ENCODE measurements at places on chromosomes 7 and 10.

DNA sequence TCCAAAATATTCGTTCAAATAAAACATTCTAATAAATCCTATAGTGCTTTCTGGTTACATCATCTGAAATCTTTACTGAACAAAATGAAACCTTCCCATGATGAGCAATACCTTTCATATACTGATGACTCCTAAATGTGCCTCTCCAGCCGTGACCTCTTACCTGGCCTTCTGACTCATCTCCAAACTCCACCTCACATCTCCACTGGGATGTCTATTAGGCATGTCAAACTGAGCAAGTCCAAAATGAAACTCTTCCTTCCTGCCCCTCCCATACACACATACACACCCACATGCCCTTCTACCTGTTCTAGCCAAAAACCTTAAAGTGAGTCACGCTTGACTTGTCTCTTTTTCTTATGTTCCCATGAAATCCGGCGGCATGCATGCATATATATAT, 22.9 kb downstream of the GSAP start:
- no peak for DNase-seq

GRCh38 chr7:80790877-80791276, 128.0 kb downstream of the SEMA3C start:
- no peak for DNase-seq

- DNase-seq: no peak
Measured at GRCh38 chr10:93181271-93182048, 107.8 kb downstream of the CYP26A1 start.

DNA sequence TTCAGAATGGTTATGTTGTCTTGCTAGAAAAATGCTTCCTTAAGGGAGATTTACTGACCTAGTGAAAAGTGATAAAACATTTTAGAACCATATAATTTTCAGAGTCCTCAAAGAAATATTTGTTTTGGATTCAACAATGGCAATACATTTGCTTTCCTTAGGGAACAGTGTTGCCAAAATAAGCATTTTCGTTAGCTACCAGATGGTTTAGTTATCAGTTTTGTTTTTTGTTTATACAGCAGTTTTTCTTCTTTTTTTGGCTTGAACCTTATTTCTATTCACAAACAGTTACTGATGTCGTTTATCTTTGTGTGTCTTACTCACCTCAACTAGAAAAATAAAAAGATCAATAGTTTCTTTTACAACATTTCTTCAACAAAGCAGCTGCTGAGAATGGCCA, 48.6 kb downstream of the EXOC4 start:
- DNase-seq: no peak

- no peak for DNase-seq
Measured at GRCh38 chr7:46175221-46175620, 254.1 kb upstream of the IGFBP3 start.

- no peak for DNase-seq
Measured at GRCh38 chr7:55306331-55306730, 58.8 kb upstream of the LANCL2 start.

DNA sequence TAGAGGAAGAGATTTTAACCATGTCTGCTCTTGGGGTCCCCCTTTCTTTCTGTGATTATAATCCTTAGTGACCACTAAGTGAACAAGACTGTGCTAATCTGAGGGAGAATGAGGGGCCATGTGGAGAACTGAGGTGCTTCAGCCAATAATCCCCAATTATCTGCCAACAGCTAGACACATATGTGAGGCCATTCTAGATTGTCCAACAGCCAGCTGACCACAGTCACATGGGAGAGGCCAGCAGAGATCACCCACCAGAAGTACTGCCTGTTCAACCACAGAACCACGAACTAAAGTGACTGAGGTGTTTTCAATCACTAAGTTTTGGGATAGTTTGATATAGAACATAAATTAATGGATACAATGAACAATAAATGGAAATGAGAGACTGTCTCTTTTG, 74.3 kb downstream of the SEMA3E start:
- DNase-seq: no peak

- DNase-seq: peak; percentile 10
Measured at GRCh38 chr7:131501422-131501821, 55.0 kb downstream of the PODXL start.

GRCh38 chr10:90858461-90858968, 676 bp upstream of the HTR7 start:
- DNase-seq: no peak

DNA sequence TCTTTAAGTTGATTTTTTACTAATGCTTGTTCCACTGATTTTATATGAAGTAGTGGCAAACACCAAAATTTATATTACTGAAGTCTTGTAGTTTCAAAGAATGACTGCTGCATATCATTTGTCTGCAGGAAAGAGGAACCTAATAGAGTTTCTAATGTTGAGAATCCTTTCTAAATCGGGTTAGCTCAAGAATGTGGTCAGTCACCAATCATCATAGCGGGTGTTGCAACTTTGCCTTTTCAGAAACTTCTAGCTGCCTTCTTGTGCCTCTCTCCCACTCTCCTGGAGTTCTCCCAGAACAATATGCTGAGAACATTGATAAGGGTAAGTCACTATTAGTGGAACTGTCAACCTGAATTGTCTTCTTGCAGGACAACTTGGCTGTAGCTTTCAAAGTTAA, 524.8 kb upstream of the SORCS1 start:
- no peak for DNase-seq

DNA sequence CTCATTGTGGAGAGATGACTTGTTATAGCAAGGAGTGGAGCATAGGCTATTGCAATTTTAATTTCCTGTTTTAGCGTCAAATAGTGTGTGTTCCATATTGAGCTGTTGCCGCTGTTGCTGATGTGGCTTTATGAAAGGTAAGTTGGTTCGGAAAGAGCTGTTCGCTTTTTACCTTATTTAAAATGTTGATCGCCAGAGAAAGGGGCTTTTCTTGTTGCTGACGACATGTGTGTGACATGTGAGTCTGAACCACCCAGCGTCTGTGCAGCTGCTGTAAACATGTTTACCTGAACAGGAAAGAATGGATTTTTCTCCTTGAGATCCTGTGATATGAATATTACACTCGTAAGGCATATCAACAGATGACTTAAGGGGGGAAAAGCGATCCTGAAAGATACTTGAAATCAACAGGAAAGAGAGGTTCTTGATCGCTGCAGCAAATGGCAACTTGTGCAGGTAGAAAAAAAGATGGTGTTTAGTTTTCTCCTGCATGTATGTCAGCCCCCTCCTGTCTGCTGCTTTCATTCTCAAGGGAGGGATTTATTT, 2.5 kb downstream of the ZEB1 start:
- no peak for DNase-seq

DNA sequence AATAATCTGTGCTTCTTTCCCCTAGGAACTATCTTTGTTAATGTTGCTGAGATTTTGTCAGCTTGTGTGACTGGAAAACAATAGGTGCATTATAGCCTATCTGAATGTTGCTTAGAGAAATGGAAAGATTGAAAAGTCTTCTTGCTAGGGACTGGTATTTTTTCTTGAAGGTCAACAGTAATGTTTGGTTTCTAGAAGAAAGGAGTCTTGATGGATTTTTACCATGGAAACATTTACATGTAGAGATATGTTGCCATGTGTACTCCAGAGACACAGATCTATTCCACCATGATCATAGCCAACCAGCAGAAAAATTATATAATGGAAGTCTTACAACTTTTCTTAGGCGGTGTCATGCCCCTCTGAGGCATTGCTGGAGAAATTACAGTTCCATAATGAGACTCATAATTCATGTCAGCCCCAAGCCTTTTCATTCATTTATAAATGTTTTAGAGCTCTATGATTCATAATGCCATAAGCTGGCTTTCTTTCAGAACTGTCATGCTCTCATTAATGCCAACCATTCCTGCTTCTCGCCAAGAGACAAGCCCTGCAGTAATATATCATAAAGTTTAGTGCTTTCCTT, 175.1 kb upstream of the PTPRZ1 start:
- no peak for DNase-seq

GRCh38 chr7:50397320-50397970, 52.7 kb downstream of the FIGNL1 start:
- DNase-seq: no peak

- no peak for DNase-seq
Measured at GRCh38 chr10:12484002-12484918, 134.9 kb downstream of the CAMK1D start.

- no peak for DNase-seq
Measured at GRCh38 chr10:49254556-49255318, 44.2 kb upstream of the C10orf71 start.

DNA sequence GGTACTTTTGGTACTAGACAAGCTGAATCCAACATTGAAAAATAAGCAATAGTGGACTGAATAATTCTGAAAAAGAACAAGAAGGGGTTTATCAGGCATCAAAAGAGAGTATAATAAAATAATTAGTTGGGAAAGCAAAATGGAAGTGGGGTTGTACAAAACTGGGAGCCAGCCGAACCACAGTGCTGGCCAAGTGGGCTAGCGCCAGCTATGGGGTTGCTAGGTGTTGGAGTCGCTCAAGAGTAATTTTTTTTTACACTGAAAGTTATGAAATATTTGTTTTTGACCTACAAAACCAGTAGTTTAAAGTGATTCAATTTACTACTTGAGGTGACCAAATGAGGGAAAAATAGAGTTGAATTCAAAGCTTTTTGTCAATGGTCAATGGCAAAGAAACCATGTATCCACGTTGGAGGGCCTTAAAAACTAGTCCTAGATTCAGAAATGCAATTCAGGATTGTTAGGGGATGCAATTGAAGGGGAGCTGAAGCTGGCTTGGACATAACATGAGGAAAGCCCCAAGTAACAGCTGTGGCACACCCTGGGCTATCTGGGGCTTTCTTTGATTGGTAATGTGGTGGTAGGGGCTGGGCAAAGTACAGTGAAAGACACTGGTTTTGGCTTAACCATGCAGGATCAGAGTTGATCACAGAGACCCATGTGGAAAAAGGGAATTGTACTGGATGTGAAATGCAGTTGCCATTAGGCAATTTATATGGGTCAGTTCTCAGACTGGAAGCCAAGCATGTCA, 28.3 kb upstream of the MSMB start:
- DNase-seq: no peak

GRCh38 chr7:115135769-115136410, 214.0 kb downstream of the MDFIC start:
- DNase-seq: no peak

- DNase-seq: no peak
Measured at GRCh38 chr10:62395892-62396291, 21.7 kb downstream of the ZNF365 start.

- no peak for DNase-seq
Measured at GRCh38 chr10:15167411-15168290, 842 bp downstream of the NMT2 start.

- no peak for DNase-seq
Measured at GRCh38 chr10:28940158-28940888, 263.0 kb downstream of the BAMBI start.

- DNase-seq: peak; percentile 69
Measured at GRCh38 chr7:155296788-155297516, 726 bp upstream of the INSIG1 start.

- DNase-seq: no peak
Measured at GRCh38 chr10:75532253-75532924, 101.0 kb downstream of the LRMDA start.

DNA sequence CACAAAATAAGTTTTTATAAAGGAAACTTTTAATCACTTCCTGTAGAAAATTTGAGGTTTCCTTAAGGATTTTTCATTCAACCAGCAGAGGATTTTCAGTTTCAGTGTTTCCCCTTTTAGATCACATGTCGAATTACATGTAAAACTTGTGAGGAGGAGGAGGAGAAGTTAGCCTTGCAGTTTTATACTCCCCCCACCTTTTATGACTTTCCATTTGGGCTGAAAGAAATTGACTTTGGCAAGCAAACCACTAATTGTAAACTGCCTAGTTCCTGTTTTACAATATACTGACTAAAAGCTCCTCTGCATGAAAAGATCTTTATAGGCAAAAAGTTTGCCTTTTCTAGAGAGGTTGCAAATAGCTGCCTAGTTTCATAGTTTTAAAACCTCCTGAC, 3.0 kb downstream of the BAMBI start:
- no peak for DNase-seq

GRCh38 chr7:140022582-140023211, 40.1 kb downstream of the PARP12 start:
- DNase-seq: no peak

DNA sequence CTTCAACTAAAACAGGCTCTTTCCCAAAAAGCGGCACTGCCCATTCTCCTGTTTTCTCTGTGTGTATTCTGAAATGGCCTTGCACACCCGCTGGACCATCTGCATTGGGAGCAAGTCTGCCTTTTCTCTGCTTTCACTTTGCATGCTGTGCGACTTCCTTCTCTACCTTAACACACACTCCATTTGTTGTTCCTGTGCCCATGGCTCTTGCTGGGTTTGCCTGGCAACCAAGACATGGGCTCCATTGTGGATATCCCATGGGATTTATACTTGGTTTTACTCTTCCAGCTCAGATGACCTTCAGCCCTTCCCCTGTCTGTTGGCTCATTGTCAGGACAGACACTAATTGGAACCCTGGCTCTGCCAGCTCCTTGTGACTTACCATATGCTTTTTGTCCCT, 465.3 kb downstream of the REEP3 start:
- DNase-seq: no peak

- DNase-seq: no peak
Measured at GRCh38 chr7:103524042-103524907, 78.3 kb upstream of the SLC26A5 start.

DNA sequence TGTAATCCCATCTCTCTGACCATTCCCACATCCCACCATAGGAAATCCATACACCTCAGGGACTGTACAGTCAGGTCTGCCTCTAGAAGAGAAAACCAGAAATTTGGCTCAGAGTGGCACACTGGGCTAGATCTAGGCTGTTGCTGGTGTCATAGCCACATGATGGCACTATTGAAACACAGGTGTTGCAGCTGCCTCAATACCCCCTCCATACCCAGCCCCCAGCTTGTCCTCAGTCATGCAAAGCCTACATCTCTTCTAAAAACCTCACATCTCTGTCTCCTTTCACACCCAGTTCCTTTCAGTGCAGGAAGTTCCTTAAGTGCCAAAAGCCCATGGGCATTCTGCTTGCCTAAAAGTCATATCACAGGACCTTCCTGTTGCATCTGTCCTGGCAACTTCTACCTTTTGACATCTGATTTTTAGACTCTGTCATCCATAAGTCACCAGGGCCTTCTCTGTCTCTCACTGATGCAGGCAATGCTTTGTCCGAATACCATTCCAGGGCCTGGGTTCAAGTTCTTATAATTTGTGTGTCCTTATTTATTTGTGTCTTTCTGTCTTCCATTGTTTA, 27.0 kb upstream of the HIBADH start:
- DNase-seq: no peak

DNA sequence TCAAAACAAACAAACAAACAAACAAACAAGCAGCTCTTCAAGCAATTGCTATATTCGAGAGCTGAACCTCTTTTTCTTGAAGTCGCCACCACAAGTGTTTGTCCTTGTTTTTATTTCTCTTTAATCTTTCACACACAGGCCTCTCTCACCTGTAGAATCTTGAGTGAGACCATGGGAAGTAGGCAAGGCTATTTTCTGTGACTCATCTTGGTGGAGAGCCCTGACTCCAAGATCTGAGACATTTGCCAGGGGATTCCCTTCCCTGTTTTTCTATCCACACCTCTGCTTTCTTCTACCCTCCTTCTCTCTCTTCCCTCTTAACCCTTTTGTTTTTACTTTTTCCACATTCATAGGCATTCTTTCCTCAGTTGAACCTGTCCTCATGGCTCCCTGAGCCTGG, 8.0 kb upstream of the TAS2R60 start:
- no peak for DNase-seq

- no peak for DNase-seq
Measured at GRCh38 chr7:131019351-131019750, 285.3 kb upstream of the KLF14 start.

GRCh38 chr7:142873281-142873784, 12.2 kb downstream of the TRPV6 start:
- DNase-seq: no peak
